AG08395 (cell line): ENCODE measurements at places on chromosomes 16 and 17.

DNA sequence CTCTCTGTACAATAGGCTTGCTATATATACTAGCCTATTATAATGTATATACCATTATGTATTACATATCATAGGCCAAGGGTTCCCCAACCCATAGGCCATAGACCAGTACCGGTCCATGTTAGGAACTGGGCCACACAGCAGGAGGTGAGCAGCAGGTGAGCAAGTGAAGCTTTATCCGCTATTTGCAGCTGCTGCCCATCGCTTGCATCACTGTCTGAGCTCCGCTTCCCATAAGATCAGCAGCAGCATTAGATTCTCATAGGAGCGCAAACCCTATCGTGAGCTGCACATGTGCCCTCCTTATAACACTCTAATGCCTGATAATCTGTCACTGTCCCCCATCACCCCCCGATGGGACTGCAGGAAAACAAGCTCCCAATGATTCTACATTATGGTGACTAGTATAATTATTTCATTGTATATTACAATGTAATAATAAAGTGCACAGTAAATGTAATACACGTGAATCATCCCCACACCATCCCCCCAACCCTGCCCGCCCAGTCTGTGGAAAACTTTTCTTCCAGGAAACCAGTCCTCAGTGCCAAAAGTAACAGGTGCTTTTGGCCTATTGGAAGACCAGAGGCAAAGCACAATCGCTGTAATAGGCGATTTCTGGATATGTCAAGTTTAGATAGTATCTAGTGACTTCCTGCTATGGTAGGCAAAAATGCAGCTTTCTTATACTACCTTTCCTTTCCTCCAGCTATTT lies 84.1 kb downstream of the MYH11 start:
- no peak for DNase-seq

DNA sequence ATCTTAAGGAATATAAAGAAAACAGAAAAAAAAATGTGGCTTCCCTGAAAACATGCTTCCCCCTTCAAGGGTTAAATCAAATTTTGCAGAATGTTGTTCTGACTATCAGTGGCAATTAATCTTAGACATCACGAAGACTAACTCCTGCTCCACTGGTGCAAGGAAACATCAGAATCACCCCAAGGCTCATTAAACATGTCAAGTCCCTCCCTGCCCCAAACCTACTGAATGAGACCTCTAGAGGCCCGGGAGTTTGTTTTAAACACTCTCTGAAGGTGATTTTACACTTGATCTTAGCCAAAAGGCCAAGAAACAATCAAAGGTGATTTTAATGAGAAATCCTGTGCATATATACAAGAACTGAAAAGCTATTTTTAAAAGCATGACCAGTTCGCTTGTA lies 18.3 kb downstream of the PSME3IP1 start:
- no peak for DNase-seq

- no peak for DNase-seq
Measured at GRCh38 chr17:8470447-8471047, 34.9 kb downstream of the NDEL1 start.

GRCh38 chr16:89544713-89545043 lies 15.8 kb upstream of the RPL13 start:
- no peak for DNase-seq

DNA sequence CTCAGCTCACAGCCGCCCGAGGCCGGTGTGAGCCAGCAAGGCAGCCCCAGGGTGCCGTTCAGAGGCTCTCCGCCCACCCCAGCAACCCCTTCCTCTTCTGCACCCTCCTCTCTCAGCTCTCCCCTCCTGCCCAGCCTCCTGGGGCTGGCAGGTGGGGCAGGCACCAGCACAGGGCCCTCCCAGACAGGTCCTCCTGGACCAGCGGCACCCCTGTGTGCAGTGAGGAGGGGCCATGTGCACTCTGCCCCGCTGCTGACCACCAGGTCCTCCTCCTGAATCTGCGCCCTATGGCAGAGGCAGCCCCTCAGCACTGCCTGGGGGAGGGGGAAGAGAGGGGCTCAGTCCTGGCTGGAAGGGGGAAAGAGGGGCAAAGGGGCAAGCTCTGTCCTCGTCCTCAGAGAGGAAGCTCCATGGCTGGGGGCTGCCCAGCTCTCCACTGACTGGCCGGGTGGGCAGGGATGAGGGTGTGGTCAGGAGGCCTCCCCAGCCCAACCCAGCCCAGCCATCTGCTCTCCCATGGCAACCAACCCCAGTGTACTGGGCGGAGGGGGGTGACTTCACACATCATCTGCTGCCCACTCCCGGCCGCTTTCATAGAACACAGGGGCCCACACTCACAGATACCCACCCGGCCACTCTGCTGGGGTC lies 5.4 kb upstream of the BCAR1 start:
- peak; percentile 90 for DNase-seq

- no peak for DNase-seq
Measured at GRCh38 chr16:55152875-55153390, 171.1 kb upstream of the IRX6 start.

DNA sequence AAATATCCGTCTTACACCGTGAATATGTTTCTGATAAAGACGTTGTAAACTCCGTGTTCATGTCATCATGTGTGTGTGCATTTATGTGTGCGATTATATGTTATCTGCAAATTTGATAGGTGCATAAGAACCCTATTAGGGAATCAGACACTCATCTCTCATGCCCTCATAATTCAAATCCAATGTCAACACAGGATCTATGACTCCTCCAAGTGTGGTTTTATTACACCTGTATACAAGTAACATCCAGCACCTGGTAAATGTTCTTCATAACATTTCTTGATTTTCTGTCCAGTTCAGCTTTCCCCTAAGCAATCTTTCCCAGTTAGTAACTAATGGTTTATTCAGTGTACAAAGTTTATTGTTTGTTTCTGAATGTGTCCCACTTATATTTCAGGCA lies 681.9 kb downstream of the CDH11 start:
- no peak for DNase-seq

DNA sequence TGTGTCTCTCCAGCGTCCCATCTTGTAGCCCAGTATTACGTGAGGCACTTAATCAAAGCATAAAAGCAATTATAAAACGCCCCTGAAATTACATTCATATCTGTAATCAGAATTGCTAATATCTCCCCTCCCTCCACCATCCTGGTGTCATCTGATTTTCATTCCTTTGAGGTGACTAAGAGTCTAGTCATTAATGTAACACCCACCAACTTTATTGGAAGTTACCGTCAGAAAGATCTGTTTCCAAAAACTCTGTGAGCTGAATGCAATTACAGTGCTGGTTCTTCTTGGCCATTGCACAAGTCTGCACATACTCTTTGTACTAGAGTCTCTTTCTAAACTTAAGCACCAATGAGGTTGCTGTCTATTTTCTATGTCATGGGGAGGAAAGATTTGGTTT lies 12.5 kb upstream of the MAF start:
- no peak for DNase-seq
